Ascending aorta (tissue), 2 donors: ENCODE measurements at places on chromosomes 11 and 22.

DNA sequence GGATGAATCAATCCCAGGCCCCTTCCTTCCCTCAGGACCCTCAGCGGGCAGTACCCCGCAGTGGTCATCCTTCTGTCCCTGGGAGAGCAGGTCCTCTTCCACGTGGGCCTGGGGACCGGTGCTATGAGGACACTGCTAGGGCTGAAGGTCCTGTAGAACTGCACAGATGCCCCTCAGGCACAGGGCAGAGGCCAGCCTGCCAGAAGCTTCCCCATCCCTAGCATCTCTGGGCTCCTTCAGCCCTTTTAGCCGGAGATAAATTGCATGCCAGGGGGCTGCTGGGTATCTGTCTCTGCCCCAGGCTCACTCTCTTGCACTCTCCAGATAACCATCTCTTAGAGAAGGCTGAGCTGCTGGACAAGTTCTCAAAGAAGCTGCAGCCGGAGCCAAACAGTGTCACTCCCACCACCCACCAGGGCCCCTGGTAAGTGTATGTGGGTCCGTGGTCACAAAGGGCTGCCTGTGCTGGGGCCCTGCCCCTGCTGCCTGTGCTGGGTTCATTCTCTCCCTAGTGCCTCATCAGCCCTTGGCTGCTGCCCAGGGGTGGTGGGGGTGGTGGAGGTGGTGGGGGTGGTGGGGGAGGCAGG, 2.3 kb downstream of the ATG16L2 start:
- no peak for DNase-seq

- no peak for DNase-seq
Measured at GRCh38 chr22:39327995-39328754, 8.8 kb upstream of the RPL3 start.

- DNase-seq, result no peak
Measured at GRCh38 chr11:66131937-66132632, 62.0 kb downstream of the PACS1 start.

DNA sequence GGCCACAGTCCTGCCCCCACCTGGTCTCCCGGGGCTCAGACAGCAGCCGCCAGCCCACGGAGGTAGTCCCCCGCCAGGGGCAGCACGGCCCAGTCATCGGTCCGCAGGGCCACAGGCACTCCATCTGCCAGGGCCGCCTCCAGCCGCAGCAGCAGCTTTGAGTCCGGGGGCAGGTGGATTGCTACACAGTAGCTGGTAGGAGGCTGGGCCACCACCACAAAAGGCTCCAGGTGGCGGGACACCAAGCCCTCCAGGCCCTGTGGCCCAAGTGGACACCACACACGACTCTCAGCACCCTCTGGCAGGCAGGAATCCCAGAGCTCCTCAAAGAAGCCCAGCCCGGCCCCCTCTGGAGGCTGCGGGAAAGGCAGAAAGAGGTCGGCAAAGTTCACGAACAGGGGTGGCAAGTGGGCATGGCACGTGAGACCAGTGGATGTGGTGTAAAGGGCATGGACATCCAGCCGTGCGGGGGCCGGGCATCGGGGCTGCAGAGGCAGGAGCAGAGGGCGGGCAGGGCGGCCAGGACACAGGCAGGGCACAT, 2.9 kb downstream of the AP5B1 start:
- DNase-seq, result no peak

DNA sequence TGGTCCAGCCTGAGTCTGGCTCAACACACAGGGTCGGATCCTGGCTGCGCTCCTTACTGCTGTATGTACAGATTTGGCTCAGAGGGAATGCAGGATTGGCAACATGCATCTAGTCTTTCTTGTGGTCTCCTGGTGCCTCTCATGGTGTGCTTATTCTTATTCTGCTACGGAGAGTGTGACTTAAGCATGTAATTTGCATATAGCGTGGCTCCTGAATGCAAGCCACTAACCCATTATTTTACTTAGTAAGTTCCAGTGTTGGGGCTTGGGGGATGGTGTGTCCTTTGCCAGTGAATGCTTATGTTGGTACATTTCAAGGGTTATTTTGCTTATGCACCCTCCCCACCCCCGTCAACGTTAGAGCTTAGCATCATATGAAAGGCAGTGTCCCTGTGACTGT, 51.2 kb downstream of the PTPRJ start:
- no peak for DNase-seq

DNA sequence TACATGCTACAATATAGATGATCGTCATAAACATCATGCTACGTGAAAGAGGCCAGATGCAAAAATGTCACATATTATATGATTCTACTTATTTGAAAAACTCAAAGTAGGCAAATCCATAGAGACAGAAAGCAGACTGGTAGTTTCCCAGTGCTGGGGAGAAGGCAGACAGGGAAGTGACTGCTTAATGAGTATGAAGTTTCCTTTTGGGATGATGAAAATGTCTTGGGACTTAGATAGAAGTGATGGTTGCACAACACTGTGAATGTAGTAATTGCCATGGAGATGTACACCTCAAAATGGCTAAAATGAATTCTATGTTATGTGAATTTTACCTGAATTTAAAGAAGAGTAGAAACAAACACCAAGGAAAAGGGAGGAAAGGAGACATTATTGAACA, 45.2 kb upstream of the EHF start:
- no peak for DNase-seq

- no peak for DNase-seq
Measured at GRCh38 chr11:96299155-96299888, 43.7 kb downstream of the MAML2 start.

- DNase-seq, result no peak
Measured at GRCh38 chr11:119618208-119618909, 110.6 kb downstream of the NECTIN1 start.

GRCh38 chr11:110076371-110076965, 16.7 kb upstream of the ZC3H12C start:
- DNase-seq, result no peak

DNA sequence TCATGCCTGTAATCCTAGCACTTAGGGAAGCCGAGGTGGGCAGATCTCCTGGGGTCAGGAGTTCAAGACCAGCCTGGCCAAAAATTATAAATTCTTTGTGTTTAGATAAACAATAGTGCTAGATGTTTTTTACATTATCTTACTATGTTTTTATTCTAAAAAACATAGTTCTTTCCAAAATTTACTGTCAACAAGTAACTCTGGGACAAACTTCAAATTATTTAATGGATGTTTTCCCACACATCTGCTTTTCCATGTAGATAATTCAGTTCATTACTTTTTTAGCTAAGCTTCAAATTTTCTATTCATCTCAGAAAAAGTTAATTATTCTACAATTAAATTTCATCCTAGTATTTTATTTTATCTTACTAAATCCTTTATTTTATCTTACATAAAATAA, 596.2 kb upstream of the LRRC4C start:
- DNase-seq, result no peak

GRCh38 chr11:8032576-8033304, 45.6 kb downstream of the EIF3F start:
- DNase-seq, result no peak

- no peak for DNase-seq
Measured at GRCh38 chr11:9825315-9825714, 161.4 kb downstream of the SWAP70 start.

DNA sequence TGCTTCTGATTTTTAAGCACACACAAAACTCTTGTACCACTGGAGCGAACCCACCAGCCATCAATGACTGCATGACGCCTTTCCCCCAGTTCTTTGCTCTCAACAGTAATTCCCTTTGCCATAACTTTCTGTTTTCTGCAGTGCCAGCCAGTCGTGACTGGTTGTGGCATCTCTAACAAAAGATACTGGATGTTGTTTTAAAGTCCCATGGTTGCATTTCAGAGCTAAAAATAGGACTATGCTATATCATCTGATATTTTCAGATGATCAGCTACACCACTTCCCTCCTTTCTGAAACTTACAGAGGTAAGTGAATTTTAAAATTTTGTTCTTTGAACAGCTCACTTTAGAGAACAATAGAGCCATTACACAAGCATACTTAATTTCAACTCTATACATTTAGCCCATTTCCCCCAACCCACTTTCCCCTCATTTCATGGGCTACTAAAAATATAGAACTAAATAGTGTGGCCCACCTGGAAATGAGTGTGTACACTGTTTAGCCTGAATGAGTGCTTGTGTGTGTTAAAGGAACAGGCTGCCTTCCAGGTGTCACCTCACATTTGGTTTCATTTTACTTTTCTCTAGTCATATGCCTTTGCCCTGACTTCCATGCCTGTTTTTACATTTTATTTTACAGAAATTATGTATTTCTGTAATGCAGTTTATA, 136.9 kb upstream of the ZC3H12C start:
- no peak for DNase-seq

- DNase-seq, result no peak
Measured at GRCh38 chr22:17957204-17957603, 67.2 kb downstream of the MICAL3 start.

GRCh38 chr11:37984991-37985390, 1387.0 kb upstream of the RAG2 start:
- DNase-seq, result no peak

DNA sequence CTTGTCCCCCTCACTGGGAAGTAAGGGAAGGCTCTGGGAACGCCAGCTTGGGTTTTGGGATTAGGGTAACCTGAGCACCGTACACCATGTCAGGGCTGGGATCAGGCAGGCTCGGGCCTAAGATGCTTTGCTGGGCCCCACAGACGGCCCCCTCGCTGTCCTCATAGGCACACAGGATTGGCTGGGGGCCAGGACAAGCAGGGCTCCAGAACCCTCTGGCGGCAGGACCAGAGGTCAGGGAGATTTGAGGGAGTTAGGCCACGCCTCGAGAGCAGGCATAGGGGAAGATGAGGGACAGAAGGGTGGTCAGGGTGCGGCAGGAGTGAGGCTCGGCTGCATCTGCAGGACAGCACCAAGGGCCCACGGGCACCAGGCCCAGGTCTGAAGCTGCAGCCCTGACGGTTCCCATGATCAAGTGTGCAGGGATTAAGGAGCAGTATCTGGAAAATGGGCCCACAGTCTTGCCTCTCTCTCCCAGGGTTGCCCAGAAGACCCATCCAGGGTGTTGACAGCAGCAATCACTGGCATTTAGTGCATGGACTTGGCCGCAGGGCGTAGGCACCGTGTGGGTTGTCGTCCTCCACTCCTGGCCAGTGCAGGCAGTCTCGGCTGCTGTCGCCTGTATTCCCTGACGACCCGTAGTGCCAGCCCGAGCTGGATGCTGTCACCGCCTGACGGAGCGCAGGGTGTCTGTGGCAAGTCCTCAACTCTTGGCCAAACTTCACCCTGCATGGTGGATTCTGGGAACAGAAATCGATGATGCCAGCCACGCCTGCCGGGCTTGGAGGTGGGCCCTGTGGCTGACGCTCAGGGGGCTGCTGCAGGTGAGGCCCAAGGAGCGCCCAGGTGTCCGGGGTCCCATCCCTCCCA, 15.7 kb upstream of the GNB1L start:
- DNase-seq, result peak; percentile 56

DNA sequence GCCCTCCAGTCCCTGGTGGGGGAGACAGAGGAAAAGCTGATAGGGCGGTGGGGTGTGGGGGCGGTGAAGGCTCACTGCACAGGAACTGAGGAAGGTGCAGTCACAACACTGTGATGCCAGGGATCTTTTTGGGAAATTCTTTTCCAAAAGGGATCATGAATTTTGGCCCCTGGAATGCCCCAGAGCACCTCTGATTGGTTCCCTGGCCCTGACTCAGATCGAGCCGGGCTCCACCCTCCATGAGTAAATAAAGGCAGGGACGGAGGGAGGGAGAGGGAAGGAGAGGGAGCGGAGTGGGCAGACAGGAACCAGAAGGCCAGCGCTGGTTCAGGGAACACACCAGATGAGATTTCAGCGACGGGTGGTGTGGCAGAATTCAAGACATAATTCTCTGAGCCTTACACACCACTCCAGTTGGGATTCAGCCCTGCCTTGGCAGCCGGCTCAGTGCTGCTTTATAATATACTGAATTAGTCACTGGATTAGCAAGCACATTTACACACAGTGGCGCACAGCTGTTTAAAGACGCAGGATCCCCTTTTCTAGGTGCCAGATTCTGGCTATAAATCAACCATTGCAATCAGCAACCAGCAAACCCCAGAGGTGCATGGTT, 80.3 kb downstream of the ETS1 start:
- peak; percentile 96 for DNase-seq

GRCh38 chr22:50276143-50276542, 6.0 kb upstream of the MAPK11 start:
- DNase-seq, result no peak

DNA sequence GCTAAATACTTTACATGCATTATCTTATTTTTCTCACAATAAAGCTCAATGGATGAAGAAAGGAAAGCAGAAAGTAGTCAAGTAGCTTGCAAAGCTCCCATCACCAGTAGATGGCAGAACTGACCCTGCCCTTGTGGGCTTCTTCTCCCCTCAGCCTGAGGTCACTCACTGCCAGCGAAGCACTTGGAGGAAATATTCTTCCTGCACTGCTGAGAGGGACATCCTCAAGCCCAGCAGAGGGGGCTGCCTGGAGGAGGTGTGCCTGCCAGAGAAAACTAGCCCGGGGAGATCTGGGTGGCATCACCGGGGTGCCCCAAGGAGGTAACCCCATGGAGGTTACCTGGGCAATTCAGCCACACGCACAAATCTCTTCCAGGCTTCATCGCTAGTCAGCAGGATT, 6.6 kb downstream of the APOL4 start:
- DNase-seq, result peak; percentile 80

GRCh38 chr11:19419808-19420207, 179.1 kb upstream of the E2F8 start:
- no peak for DNase-seq

GRCh38 chr11:113026778-113027177, 65.6 kb downstream of the NCAM1 start:
- no peak for DNase-seq

- DNase-seq, result no peak
Measured at GRCh38 chr11:7759010-7759409, 37.7 kb downstream of the OR5P2 start.

GRCh38 chr11:44006917-44007361, 40.8 kb upstream of the ACCSL start:
- peak; percentile 39 for DNase-seq
